GM10248 (cell line): ENCODE measurements at places on chromosomes 7 and 10.

DNA sequence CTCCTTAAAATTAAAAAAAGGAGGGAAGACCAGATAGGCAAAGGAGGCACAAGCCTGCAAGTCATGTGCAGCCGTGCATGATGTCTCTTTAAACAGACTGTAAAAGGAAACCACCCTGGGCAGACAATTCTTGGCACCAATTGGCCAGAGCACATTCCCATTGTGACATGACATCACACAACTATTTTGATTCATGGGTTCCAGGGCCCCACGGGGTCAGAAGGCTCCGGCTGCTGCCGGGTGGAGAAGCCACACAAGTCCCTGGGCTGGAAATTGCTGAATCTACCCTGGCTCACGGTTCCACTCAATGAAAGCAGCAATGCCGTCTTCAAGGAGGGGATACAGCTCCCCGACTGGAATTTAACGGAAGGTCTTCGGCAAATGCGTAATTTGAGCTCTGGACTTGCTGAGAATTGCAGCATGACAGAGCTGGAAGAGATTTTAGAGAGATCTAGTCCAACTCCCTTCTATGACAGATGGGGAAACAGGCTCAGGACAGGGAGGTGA is 140.5 kb downstream of the PRKAG2 start:
- no peak for DNase-seq

GRCh38 chr10:45561952-45562351 is 110.6 kb downstream of the ZFAND4 start:
- DNase-seq = no peak

- no peak for DNase-seq
These were observed at the start of gene PWWP2B for GRCh38 chr10:132397036-132397541. PWWP2B (plus strand) TSS chr10:132397200; CDS start chr10:132397227, 27 bp downstream.

- no peak for DNase-seq
These were observed 20.5 kb upstream of the MLXIPL start for GRCh38 chr7:73644688-73645286.

DNA sequence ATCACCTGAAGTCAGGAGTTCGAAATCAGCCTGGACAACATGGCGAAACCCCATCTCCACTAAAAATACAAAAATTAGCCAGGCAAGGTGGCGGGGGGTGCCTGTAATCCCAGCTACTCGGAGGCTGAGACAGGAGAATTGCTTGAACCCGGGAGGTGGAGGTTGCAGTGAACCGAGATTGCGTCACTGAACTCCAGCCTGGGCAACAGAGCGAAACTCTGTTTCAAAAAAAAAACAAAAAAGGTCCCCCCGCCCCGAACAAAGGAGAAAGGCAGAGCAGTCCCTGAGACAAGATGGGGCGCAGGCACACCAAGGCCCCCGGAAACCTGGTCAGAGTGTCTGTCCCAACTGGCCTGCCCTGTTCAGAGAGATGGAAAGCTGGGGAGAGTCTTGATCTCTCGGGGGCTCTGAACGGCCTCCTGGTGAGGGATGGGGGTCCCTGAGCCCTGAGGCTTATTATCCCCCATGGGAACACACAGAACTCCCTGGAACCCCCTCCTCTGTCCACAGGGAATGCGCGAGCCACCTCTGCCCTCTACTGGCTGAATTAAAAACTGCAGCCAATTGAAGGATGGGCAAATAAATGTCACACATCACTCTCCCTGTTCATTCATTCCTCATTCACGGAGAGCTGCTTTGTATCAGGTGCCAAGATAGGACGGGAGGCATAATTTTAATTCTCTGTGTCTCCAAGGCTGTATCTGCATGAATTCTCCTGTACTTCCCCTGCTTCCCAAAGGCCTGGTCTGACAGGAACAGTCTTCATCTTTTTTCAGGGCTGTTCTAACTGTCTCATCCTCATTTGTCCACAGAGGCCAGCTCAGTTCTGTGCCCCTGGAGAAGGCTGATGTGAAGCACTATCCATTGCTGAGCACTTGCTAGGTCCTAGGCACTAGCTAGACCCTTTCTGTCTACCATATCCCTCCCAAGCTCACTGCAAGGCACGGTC is 28.9 kb downstream of the MAT1A start:
- peak; percentile 55 for DNase-seq

DNA sequence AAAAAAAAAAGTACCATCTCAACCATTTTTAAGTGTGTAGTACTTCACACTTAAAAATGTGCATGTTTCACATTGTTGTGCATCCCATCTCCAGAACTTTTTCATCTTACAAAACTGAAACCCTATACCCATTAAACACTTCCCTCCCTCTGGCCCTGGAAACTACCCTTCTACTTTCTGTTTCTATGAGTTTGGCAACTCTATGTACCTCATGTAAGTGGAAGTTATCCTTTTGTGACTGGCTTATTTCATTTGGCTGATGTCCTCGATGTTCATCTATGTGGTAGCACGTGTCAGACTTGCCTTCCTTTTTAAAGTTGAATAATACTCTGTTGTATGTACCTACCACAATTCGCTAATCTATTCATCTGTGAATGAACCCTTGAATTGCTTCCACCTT is 12.2 kb downstream of the KCNMA1 start:
- DNase-seq = no peak
